ENCODE measurements at places on chromosomes 7 and 10. TPM values are rescaled to one million over a fixed set of nuclear protein-coding genes. Genes with fewer than 3 reads are reported as not detected.

OIT3 gene
- 25.2 TPM for total RNA-seq

MUC12 gene
- total RNA-seq = 0.05 TPM

TMEM184A gene
- total RNA-seq = 44.6 TPM

NEBL gene
- 1.2 TPM for total RNA-seq

CACUL1 gene
- 16.1 TPM for total RNA-seq

H2AZ2 gene
- total RNA-seq = 64.6 TPM

FAM3C gene
- total RNA-seq = 18.3 TPM

IFIT1 gene
- total RNA-seq = 9.6 TPM

BUB3 gene
- total RNA-seq = 24.8 TPM

PTPN12 gene
- 12.4 TPM for total RNA-seq

SSC4D gene
- 2.5 TPM for total RNA-seq

ADCY1 gene
- total RNA-seq = 12.8 TPM

- no peak for DNase-seq
Measured at GRCh38 chr10:12636571-12636970, 287.2 kb downstream of the CAMK1D start.

- DNase-seq = no peak
Measured at GRCh38 chr10:66591865-66592264, 334.0 kb upstream of the LRRTM3 start.

GRCh38 chr7:867001-867405, 9.4 kb upstream of the GET4 start:
- DNase-seq = peak; percentile 97

- DNase-seq = no peak
Measured at GRCh38 chr7:116426428-116427156, 72.9 kb upstream of the CAV2 start.

DNA sequence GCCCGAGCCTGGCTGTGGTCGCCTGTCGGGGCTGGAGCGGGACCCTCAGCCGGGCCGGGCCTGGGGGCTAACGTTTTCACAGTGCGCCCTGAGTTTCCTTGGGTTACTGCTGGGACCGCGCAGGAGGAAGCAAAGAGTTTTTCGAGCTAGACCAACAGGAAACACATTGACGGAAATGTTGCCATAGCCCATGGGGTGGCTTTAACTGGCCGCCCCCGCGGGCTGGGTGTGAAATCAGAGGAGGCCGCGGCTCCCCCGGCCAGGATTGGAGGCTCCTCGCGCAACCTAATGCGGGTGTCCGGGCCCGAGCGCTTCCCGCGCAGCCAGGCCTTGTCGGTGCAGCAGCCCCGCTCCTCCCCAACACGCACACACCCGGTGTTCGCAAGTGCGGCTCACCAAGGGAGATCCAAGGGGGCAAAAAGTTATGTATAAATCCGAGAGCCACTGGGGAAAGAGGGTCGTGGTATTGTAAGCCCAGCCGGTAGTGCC, 1.9 kb downstream of the HHEX start:
- DNase-seq = peak; percentile 61

DNA sequence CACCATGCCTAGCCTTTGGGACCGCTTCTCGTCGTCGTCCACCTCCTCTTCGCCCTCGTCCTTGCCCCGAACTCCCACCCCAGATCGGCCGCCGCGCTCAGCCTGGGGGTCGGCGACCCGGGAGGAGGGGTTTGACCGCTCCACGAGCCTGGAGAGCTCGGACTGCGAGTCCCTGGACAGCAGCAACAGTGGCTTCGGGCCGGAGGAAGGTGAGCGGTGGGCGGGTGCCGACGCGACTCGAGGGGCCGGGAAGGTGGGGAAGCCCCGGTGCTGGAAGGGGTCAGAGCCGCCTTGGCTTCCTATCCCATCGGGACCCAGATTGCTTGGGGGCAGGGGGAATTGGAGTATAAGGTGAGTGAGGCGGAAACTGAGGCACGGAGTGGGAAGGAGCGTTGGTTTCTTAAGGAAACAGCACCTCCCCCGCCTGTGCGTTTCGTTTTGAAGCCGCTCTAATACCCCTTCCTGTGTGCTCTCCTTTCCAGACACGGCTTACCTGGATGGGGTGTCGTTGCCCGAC, 547 bp downstream of the DDIT4 start:
- DNase-seq = no peak

GRCh38 chr10:71837098-71837827, 13.8 kb downstream of the PSAP start:
- DNase-seq = no peak

GRCh38 chr7:111796671-111797070, 234.4 kb upstream of the IMMP2L start:
- DNase-seq = no peak

- DNase-seq = no peak
Measured at GRCh38 chr7:158488181-158488971, 99.2 kb downstream of the PTPRN2 start.

- DNase-seq = no peak
Measured at GRCh38 chr10:133195096-133195495, 34.9 kb upstream of the UTF1 start.

DNA sequence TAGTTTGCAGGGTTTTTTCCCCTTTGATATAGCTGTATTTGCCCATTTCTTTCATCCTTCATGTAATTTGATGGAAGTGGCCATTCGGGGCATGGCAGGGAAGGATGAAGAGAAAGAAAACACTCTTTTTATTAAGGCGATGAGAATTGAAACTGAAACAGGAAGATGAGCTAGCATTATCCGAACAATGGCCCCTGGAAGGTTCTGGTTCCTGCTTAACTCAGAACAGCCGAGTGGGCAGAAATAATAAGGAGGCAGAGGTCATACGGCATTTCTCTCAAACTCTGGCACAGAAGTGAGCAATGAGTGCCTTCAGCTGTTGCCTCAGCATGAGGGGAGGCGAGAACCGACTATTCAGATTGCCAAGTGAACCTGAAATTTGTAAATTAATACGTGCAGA, 113.2 kb upstream of the MYO3A start:
- DNase-seq = no peak

- no peak for DNase-seq
Measured at GRCh38 chr10:54666192-54666591, 134.8 kb downstream of the PCDH15 start.

- DNase-seq = no peak
Measured at GRCh38 chr10:126842356-126842755, 62.9 kb upstream of the DOCK1 start.

GRCh38 chr10:86402283-86402941, 35.8 kb upstream of the GRID1 start:
- DNase-seq = no peak

DNA sequence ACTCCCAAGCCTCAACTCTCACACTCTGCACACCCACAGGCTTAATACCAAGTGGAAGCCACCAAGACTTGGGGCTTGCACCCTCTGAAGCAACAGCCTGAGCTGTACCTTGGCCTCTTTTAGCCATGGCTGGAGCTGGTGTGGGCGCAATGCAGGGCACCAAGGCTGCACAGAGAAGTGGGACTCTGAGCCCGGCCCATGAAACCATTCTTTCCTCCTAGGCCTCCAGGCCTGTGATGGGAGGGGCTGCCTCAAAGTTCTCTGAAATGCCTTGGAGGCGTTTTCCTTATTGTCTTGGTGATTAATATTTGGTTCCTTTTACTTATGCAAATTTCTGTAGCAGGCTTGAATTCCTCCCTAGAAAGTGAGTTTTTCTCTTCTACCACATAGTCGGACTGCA, 276.6 kb downstream of the PAXIP1 start:
- DNase-seq = no peak

- DNase-seq = no peak
Measured at GRCh38 chr7:93948106-93948505, 26.6 kb downstream of the GNG11 start.

- DNase-seq = no peak
Measured at GRCh38 chr7:142807855-142808460, 37.2 kb downstream of the PRSS2 start.

- peak; percentile 71 for DNase-seq
Measured at GRCh38 chr7:33109005-33109757, at the start of gene RP9. Gene RP9 (minus strand): TSS chr7:33109404. CDS start chr7:33109372, 32 bp downstream.

DNA sequence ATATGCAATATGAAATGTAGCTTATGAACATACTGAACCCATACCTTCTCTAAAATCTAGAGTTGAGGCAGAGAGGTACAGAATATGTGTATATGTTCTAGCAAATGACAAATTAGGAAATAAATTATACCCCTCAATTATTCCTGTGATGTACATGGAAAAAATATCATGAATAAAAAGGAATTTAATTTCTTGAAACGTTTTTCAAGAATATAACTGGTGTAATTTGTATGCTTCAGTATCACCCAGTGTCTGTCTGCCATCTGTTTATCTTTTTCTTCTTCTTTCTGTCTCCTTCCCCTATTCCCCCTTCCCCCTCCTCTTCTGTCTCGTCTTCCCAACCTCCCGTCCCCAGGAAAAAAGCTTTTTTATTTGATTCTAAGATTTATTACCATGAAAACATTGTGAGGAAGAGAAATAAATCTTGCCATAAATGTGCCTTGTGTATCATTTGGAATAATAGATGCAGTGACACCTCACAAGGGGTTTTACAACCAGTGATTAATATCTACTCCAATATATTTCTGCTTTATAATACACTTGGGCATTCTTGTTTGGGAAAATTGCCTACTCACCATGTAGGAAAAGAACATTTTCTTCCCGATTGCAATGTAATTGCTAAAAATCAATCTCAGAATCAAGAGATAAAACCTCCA, 12.2 kb downstream of the LANCL2 start:
- no peak for DNase-seq

DNA sequence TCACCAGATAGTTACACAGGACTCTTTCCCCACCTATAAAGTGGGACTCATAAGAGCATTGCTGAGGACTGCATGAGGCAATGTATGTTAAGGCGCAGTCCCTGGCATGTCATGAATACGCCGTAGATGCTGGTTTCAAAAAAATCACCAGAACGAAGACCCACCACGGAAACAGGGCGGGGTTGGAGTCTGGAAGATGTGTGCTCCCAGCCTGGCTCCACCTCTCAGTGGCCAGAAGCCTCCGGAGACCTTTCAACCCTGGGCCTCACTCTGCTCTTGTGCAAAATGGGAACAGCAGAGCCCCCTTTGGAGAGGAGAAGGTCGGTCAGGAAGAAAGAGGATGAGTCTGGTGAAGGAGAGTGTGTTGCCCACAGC, 12.4 kb upstream of the ZMIZ1 start:
- DNase-seq = peak; percentile 41

DNA sequence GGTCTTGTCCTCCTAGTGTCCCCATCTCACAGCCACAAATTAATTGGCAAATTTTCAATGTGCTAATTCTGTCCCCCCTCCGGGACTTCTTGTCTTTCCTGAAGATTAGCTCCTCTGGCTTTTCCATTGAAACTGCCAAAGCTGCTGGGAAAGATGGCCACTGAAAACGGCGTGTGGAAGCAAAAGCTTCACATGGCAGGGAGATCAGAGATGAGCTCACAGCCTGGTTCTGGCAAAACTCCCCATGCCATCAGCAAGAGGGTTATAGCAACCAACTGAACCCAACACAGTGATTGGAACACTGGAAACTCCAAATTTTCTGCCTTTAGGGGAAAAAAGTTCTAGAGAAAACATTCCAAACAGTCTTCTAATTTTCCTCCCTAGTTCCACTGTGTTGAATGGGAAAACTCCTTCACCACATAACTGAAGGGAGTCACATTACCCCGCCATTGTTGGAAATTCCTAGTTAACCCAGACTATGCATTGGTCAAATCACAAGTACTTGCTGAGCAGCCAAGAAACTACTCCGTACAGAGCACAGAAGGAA, 37.0 kb downstream of the NRAP start:
- no peak for DNase-seq
